K562 (cell line): ENCODE measurements at places on chromosomes 12 and 14.
A peak's percentile ranks its signal among the peaks of the same experiment; 100 is the strongest.

- DNase-seq = no peak
Measured at GRCh38 chr14:91341334-91341733, 76.3 kb downstream of the CCDC88C start.

DNA sequence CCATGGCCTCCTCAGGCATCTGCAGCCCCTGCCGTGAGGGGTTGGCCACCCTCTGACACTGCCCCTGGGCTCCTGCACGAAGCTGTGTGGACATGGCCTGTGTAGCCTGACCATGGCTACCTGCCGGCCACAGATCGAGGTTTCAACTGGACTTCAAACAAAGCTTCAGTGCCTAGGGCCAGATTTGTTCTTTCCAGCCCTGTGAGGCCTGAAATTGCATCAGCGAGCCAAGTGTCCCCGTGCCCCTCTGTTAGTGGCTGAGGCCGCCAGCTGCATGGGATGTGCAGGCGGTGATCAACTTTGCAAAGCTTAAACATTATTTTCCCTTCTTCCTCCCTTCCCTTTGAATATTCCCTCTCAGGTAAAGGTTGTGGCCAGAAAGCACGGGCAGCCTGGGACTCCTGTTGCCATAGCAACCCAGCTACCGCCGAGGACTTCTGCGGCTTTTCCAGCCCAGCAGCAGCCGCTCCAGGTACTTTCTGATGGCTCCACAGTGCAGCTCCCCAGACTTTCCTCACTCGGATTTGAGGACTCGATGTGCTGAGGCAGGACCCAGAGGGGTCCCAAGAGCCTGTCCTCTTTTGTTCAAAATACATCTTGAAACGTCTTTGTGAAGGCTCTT lies 35.8 kb downstream of the DDX51 start:
- DNase-seq = no peak

GRCh38 chr12:39692258-39692853 lies 72.8 kb upstream of the ABCD2 start:
- DNase-seq = no peak

DNA sequence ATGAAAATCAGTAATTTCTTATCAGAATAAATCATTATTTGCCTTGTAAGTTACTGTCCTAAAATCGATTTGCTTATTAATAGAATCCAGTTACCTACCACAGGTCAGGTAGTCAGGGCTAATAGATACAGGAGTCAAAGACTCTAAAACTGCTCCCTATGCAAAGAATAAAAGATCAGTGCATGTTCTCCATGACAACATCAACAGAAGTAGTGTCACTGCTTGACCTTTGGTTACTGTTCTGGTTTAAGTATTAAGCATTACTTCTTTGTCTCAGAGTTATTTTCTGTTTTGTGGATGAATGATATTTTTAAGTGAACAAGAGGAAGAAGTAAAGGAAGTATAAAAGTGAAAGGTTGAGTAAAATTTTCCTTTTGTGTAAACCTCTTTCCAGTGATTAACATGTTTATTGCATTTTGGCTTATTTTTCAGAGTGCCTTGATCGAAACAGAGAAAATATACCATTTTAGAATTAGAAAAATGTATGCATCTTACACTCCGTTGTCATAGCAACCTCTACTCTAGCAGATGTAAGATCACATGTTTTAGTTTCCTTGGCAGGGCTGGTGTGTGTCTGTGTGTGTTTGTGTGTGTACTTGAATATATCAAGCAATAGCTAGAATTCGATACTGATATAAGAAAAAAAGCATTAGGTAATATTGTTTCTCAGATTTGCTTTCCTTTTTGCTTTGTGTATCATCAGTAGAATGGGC lies 44.7 kb downstream of the ABCD2 start:
- no peak for DNase-seq

- DNase-seq = peak; percentile 7
Measured at GRCh38 chr14:57391517-57392195, 1.3 kb downstream of the NAA30 start.

- peak; percentile 48 for DNase-seq
Measured at GRCh38 chr14:74275241-74275841, 27.4 kb downstream of the ABCD4 start.

DNA sequence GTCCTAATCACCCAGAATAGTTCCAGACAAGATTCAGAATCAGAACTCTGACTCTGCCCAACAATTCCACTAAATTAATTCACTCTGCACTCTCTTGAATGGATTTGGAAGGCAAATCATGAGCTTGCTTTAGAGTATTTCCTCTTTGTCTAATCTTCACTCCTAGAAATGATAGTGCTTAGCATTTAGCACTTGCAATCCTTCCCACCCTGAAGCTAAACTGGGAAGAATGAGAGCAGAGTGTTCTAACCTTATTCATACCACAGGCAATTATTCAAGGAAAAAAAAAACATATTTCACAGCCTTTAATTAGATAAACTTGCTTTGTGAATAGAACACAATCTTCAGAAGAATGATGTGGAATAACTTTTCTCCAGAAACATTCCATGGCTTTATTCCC lies 264.6 kb downstream of the PAWR start:
- DNase-seq = no peak

- DNase-seq = no peak
Measured at GRCh38 chr12:22900401-22900800, 275.4 kb downstream of the ETNK1 start.

- DNase-seq = no peak
Measured at GRCh38 chr12:15897433-15897832, 13.7 kb upstream of the DERA start.

DNA sequence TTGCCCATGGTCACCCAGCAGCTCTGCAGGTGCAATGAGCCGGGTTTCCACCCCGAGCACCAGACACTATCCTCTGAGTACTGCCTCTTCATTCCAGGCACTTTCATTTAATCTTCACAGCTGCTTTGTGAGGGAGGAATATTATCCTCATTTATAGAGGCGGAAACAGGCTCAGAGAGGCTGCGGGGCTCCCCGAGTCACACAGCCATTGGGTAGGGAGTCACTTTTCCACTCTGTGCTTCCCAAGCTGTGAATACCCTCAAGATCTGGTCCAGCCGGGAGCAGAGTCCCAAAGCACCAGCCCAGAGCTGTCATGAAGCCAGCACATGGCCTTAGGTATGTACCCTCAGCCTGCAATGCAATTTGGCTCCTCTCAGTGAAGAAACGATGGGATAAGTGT lies 51.7 kb upstream of the RIN3 start:
- no peak for DNase-seq

GRCh38 chr12:14169281-14169680 lies 187.9 kb upstream of the GRIN2B start:
- no peak for DNase-seq

DNA sequence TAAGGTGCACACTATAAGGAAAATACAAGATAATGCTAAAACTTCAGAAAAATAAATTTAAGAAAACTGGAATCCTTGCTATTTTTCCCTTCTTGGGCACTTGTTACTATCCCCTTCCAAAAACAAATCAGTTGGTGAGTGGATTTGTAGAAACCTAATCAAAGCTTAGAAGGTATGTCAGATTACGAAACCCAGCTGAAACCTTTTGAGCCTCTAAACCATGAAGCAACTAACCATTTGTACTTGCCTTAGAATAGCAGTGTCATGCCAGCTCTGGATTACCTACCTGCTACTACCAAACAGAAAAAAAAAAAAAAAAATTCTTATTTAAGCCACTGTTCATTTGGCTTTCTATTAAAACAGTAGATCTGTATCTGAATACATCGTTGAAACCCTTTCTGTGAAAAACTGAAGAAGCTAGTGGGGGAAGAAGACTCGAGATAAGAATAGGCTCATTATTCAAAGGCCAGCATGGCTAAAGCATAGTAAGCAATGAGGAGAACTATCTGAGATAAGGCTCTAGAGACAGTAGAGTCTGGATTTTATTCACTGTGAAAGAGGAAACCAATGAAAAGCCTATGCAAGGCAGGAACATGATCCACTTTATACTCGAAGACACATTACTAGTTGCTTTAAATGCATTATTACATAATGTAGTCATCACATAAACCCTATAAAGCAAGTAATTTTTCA lies 30.2 kb downstream of the OSBPL8 start:
- peak; percentile 21 for DNase-seq

- DNase-seq = no peak
Measured at GRCh38 chr12:69906411-69907216, 81.6 kb downstream of the MYRFL start.

DNA sequence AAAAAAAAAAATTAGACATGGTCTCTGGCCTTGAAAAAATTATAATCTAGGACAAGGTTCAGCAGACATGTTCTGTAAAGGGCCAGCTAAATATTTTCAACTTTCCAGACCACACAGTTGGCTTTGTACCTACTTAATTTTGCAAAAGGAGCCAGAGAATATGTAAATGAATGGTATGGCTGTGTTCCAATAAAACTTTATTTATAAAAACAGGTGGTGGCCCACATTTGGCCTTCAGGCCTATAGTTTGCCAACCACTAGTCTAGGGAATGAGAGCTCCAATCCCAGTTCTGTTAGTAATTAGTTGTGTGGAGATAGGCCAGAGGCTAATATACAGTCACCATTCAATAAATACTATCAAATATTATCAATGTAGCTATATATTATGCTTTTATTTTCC lies 29.3 kb upstream of the PWP1 start:
- DNase-seq = no peak

GRCh38 chr12:105672121-105672975 lies 341.9 kb downstream of the C12orf75 start:
- DNase-seq = no peak

- no peak for DNase-seq
Measured at GRCh38 chr14:73241481-73242165, 4.3 kb downstream of the PAPLN start.

DNA sequence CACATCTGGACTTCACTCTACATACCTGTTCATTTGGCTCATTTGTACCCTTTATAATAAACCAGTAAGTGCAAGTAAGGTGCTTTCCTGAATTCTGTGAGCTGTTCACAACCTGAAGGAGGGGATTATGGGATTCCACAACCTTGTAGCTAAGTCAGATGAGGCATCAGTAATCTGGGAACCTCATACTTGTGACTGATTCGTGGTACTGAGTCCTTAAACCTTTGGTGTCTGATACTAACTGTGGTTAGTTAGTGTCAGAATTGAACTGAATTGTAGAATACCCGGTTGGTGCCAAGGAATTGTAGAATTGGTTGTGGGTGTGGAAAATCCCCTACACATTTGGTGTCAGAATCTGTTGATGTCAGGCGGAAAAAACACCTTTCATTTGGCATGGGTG lies 83.4 kb downstream of the TMX1 start:
- no peak for DNase-seq
